ENCODE measurements at places on chromosomes 12 and 14.

- DNase-seq, result no peak
Observed at GRCh38 chr12:2334271-2334670, 281.5 kb downstream of the CACNA1C start.

GRCh38 chr12:11666131-11667050, 16.9 kb downstream of the ETV6 start:
- no peak for DNase-seq

- no peak for DNase-seq
Observed at GRCh38 chr14:51691176-51691575, 39.5 kb downstream of the FRMD6 start.

- no peak for DNase-seq
Observed at GRCh38 chr12:78951803-78952551, 87.4 kb downstream of the SYT1 start.

DNA sequence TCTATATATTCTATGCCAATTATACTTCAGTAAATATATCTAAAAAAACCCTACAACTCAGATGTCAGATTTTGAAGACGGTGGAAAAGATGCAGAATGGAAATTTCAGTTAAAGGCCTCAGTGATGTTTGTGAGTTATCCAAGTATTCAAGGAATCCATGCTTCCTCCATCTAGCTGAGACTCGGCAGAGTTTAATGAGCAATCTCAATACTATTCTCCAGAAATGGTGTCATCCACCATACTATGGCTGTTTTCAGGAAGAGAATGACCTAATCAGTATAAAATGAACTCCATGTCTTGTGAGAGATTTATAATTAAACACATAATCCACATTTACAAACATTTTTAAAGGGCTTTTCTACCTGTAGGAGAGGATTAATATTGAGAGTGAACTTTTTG, 66.0 kb downstream of the KLHL28 start:
- DNase-seq, result no peak

DNA sequence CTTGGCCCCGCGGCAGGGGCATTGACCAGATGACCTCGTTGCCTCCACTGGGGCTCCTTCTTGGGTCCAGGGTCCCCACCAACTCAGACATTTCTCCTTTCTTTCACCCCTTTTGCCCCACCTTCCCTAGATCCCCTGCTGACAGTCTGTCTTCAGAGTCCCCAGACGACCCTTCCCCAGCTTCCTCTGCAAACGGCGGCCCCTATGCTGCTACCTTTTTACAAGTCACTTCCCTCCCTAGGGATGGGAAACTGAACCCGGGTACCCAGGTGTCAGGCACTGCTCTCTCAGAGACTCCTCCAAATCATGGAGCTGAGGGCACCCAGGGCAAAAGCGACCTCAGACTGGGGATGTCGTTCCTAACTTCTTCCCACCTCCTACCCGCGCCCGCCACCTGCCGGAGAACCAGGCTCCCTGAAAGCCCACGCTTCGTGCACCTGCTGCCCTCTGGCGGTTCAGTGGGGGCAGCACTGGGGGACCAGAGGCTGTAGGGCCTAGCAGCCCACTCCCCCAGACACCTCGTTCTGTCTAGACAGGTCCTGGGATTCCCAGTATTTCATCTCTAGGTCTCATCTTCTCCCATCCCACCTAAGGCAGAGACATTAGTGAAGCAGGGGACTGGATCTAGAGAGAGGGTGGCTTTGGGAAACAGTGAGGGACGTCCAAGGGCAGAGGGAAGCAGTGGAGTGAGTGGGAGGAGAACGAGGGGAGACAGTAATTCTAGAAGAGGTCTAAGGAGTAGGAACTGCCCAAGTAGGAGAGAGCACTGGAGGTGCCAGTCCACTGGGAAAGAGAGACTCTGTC, 4.9 kb downstream of the ZNF385A start:
- peak; percentile 94 for DNase-seq

GRCh38 chr14:76782885-76783566, 21.8 kb downstream of the VASH1 start:
- no peak for DNase-seq

- DNase-seq, result no peak
Observed at GRCh38 chr12:95169368-95169767, 47.9 kb downstream of the FGD6 start.

GRCh38 chr12:80187660-80188090, 88.3 kb downstream of the OTOGL start:
- no peak for DNase-seq

DNA sequence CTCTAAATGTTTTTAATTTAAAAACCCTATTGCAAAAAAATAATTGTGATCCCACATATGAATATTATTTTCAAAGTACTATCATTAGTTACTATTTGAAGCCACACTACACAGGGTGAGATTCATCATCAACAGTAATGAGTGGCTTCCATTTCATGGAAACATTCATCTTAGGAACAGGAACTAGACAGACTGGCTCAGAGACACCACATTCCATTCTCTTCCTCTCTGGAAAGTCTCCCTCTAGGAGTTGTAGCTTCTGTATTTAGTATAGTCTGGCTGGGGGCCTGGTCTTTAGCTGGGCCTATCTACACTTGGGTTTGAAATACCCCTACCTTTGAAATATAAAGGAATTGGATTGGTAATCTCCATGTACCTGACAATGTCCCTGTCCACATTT, 6.2 kb upstream of the VDR start:
- no peak for DNase-seq

- DNase-seq, result no peak
Observed at GRCh38 chr12:115823635-115824034, 453.9 kb downstream of the MED13L start.

GRCh38 chr12:75236206-75236605, 26.6 kb upstream of the KCNC2 start:
- no peak for DNase-seq

- DNase-seq, result no peak
Observed at GRCh38 chr12:2999265-2999841, 40.2 kb downstream of the TEAD4 start.

GRCh38 chr12:94832780-94833681, 170.5 kb downstream of the NDUFA12 start:
- no peak for DNase-seq

GRCh38 chr12:48817873-48818830, at the start of gene CACNB3:
CACNB3 (plus strand) TSS chr12:48818496; CDS start chr12:48818930, 434 bp downstream.
- peak; percentile 64 for DNase-seq

- DNase-seq, result no peak
Observed at GRCh38 chr14:92617581-92617980, 104.0 kb downstream of the RIN3 start.

GRCh38 chr14:103694572-103695026, 20.7 kb downstream of the XRCC3 start:
- DNase-seq, result no peak

DNA sequence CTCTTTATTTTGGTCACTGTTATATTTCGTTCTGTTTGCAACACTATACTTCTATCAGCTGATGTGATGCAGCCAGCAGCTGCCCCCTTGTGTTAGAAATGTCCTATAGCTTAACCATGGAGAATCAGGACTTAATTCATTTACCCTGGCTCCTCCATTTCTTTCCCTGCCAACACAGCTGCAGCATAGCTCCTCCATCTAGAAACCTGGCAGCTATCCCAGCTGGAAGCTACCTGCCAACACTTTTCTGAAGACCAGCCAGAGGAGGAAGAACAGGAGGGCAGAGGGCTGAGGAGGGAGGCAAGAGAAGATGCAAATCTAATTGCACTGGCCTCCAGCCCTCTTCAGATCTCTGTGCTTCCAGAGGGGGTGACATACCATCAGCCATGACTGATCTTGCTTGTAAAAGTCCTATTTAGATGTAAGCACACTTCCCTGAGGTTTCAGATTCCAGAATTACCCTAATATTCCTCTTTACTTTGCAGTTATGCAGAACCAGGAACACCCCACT, 156.8 kb upstream of the TMEM260 start:
- DNase-seq, result no peak

DNA sequence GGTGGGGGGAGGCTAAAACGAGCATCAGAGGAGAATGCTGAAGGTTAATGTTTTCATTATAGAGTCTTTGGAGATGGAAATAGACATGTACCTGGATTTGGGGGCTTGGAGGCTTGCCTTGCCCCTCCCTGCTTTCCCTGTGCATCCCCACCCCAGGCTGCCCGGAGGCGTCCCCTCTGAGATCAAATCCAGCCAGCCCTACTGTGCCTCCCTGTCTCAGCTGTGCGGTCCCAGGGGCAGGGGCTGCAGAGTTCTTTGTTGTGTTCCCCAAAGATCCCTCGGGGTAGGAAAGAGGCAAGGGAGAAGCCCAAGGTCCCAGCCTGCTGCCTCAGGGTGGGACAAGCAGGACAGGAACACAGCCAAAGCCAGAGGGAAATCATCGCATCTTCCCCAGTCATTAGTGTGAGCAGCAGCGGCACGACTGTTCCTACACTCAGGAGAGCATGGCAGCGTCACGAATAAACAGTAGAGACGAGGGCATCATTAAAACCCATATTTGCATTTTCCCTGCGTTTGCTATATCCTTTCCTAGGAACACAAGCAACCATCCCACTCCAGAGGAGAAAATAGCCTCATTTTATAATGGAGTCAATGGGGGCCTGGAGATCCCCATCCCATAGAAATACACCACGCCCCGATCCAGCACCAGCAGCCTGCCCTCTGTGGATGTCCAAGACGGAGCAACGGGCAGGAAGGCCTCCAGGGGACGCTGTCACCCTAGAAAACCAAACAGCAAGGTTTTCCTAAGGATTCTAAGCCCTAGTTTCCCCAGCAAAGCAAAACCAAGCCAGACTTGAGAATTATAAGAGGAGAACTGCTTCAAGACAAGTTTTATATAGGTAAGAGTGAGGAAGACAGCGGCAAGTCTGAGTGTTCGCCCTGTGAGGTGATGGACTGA, 32.4 kb downstream of the ANO2 start:
- DNase-seq, result no peak

GRCh38 chr12:119153477-119154434, 25.0 kb upstream of the HSPB8 start:
- DNase-seq, result no peak

- no peak for DNase-seq
Observed at GRCh38 chr12:76029982-76030340, 1.6 kb downstream of the PHLDA1 start.

- no peak for DNase-seq
Observed at GRCh38 chr12:116245189-116245588, 32.3 kb downstream of the MED13L start.

- DNase-seq, result no peak
Observed at GRCh38 chr12:56104815-56105608, 653 bp downstream of the PA2G4 start.

GRCh38 chr12:56941299-56942017, 7.2 kb upstream of the SDR9C7 start:
- DNase-seq, result no peak

DNA sequence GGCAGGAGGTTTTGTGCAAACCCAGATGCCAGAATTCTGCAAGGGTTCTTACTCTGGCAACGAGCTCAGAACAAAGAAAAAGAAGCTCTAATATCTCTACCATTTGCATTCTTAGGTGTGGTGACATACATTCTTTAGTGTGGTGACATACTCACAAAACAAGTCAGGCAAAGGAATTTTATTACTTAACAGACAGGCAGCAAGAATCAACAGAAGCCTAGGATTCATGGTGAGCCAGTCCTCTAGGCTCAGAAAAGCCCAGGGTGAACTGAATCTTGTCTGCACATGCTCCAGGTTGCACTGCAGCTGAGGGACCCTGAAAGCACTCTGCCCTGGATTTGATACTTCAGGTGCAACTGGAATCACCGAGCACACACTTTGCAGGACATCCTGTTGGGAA, 122.4 kb upstream of the PTPRQ start:
- no peak for DNase-seq

DNA sequence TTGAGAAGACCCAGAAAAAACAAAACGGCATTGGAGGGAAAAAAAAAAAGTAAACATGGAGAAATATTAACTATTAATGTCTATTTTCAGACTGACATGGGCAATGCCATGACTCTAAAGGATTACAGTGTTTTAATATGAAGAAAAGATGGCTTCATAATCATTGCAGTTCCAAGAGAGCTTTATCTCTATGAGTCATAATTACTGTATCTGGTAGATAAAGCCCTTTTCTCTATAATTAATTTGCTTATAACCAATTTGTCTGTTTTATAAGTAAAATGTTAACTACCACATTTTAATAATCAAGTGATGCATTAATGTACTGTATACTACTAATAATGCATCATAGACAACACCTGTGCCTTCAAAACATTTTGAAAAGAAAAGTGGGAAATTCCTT, 59.7 kb downstream of the CLIP1 start:
- DNase-seq, result no peak

DNA sequence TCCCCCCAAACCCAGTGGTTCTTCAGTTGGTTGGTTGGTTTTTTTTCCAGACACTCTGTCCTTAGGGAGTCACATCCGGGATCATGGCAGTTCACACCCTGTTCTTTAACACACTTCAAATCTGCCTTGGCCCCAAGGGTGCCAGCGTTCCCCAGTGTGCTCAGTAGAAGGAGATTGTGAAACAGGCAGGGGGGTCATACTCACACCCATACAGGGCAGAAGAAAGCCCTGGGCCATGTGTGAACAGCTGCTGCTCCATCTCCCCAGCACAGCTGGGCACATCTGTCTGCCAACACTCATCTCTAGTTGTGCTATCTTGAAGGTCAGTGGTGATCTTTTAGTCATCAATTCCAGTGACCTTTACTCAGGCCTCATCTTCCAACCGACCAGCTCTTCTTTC, 64.4 kb upstream of the FUT8 start:
- DNase-seq, result no peak

GRCh38 chr12:116215023-116215422, 62.5 kb downstream of the MED13L start:
- DNase-seq, result no peak

DNA sequence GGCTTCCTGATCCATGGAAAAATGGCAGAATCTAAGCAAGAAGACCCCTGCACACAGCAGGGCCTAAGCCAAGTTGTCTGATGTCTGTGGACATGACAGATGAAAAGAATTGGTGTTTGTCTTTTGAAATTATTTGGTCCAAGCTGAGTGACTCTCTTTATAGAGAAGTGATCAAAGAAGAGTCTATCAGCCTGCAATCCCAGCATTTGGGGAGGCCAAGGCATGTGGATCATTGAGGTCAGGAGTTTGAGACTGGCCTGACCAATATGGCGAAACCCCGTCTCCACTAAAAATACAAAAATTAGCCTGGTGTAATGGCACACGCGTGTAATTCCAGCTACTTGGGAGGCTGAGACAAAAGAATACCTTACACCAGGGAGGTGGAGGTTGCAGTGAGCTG, 64.8 kb upstream of the TUNAR start:
- no peak for DNase-seq

DNA sequence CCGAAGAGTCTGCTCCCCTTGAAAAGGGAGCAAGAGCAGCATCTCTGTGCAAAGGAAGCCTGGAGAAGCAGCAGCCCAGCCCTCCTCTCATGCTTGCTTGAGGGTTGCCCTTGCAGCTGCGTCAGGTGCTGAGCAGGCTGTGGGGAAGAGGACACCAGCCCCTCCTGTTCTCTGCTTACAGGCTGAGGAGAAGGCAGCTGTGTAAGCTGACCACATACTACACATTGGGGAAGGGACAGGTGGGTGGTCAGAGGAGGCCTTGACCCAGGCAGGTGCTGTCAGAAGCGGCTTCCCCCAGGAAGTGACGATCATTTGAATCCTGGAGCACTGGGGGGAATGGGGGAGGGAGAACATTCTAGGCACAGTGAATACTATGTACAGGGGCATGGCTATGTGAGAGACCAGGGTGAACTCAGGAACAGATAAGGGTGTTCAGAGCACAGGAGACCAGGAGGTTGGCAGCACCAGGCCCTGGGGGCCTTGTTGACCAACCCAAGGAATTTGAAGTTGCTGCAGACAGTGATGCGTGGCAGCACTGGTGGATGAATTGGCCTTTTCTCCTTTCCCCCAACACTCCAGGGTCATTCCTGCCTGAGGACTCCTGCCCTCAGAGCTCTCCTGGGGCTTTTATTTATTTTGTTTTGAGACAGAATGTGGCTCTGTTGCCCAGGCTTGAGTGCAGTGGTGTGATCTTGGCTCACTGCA, 2.7 kb upstream of the KLC1 start:
- no peak for DNase-seq

Data from GM12892 (cell line).